ENCODE measurements at places on chromosomes 6 and 20. TPM values are rescaled to one million over a fixed set of nuclear protein-coding genes. Genes with fewer than 3 reads are reported as not detected.
A peak's percentile ranks its signal among the peaks of the same experiment; 100 is the strongest.

Gene GGTLC1
- not detected for total RNA-seq

Gene FOXQ1
- not detected for total RNA-seq

Gene TNFRSF6B
- total RNA-seq, result 13.5 TPM

Gene FKBP1A
- 120 TPM for total RNA-seq

- no peaks in the 10 kb centered on the region for H3K27me3 ChIP-seq
- H3K27ac ChIP-seq, result peak overlapping the region; percentile 58
- no peak overlapping the region for H3K4me3 ChIP-seq
- no peak for DNase-seq
- no peaks in the 10 kb centered on the region for H3K36me3 ChIP-seq
- peaks cover 15% of the 10 kb centered on the region for H3K4me1 ChIP-seq
Observed at GRCh38 chr6:317448-318144, 25.3 kb downstream of the DUSP22 start.

- no peaks in the 10 kb centered on the region for H3K27me3 ChIP-seq
- no peak overlapping the region for H3K27ac ChIP-seq
- H3K4me3 ChIP-seq, result no peak overlapping the region
- no peak for DNase-seq
- no peaks in the 10 kb centered on the region for H3K36me3 ChIP-seq
Observed at GRCh38 chr6:169669889-169670288, 31.9 kb downstream of the WDR27 start.

- no peaks in the 10 kb centered on the region for H3K27me3 ChIP-seq
- no peak overlapping the region for H3K27ac ChIP-seq
- no peak overlapping the region for H3K4me3 ChIP-seq
- H3K4me1 ChIP-seq, result no peaks in the 10 kb centered on the region
- DNase-seq, result no peak
Observed at GRCh38 chr6:24089736-24090135, 36.3 kb upstream of the NRSN1 start.

- H3K27ac ChIP-seq, result no peak overlapping the region
- no peak overlapping the region for H3K4me3 ChIP-seq
- no peaks in the 10 kb centered on the region for H3K36me3 ChIP-seq
- H3K4me1 ChIP-seq, result no peaks in the 10 kb centered on the region
- DNase-seq, result no peak
- H3K27me3 ChIP-seq, result no peaks in the 10 kb centered on the region
Observed at GRCh38 chr6:20266851-20267608, 54.8 kb upstream of the MBOAT1 start.

GRCh38 chr20:11222243-11222642 lies 548.4 kb upstream of the JAG1 start:
- H3K27ac ChIP-seq, result no peak overlapping the region
- no peaks in the 10 kb centered on the region for H3K27me3 ChIP-seq
- no peaks in the 10 kb centered on the region for H3K36me3 ChIP-seq
- DNase-seq, result no peak
- H3K4me1 ChIP-seq, result peaks cover 11% of the 10 kb centered on the region
- H3K4me3 ChIP-seq, result no peak overlapping the region

- no peak overlapping the region for H3K27ac ChIP-seq
- DNase-seq, result no peak
- no peak overlapping the region for H3K4me3 ChIP-seq
- H3K27me3 ChIP-seq, result no peaks in the 10 kb centered on the region
- H3K36me3 ChIP-seq, result no peaks in the 10 kb centered on the region
- H3K4me1 ChIP-seq, result no peaks in the 10 kb centered on the region
Observed at GRCh38 chr20:19025430-19026120, 186.9 kb upstream of the SLC24A3 start.
